ENCODE measurements at places on chromosomes 7 and 10.

- DNase-seq = no peak
Measured at GRCh38 chr7:82164813-82165212, 278.8 kb downstream of the CACNA2D1 start.

GRCh38 chr7:84105586-84105985, 89.0 kb downstream of the SEMA3A start:
- DNase-seq = no peak

- DNase-seq = no peak
Measured at GRCh38 chr10:29877793-29878491, 181.4 kb downstream of the JCAD start.

DNA sequence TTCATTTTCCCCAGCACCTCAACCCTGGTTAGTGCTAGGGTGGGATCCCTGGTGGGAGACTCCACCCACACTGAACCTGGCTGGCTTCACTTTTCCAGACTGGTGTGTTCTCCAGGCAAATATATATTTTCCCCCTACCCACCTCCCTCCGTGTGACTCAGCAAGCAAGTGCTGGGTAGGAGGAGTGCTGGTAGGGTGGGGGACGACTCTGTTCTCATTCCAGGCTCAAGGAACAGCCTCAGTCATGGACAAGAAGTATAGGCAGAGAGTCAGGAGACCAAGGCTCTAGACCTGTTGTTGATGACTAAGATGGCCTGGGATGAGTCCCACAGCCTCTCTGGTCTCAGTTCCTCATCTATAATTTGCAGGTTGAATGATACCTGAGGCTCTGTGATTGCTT, 328.1 kb downstream of the KCNMA1 start:
- no peak for DNase-seq

DNA sequence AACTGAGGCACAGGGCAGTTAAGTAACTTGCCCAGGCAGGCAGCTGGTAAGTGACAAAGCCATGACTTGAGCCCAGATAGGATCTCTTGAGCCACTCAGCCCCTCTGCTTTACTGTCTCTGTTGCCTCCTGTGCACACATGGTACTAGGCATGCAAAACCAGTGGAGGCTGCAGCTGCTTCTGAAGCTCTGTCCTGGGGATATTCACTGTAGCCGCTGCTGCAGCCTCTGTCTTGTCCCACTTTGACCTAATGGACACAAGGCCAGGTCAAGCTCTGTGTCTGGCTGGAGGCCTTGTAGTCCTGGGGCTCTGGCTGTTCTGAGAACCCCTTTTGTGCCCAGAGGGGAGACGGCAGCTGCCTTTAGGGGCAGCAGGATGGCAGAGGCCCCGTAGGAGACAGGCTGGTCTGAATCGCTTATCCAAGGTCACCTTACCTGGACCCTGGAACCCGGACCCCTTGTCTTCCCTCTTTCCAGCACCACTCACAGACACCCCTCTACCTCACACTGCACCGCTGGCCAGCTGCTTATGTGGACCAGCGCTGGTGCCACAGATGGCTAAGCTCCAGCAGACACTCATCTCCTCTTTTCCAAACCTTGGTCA, 57.6 kb downstream of the TSPAN15 start:
- no peak for DNase-seq

DNA sequence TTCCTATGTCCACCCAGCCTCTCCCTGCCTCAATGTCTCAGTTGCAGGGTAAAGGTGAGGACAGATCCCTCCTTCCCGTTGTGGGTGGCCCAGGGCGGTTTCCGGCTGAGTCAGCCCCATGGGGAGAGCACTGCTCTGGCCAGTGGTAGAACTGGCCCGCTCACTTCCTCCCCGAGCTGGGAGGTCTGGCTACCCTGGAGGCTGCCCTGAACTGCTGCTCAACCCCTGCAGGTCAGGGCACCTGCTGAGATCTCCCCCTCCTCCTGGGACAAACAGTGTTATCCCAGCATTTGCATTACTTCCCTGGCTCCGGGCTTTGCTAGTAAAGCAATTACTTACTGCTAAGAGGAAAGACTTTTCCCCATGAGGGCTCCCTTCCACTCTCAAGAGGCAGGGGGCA, 21.4 kb upstream of the IMPDH1 start:
- DNase-seq = no peak

Data from activated T-helper 1 cell treated with anti-CD3 and anti-CD28 coated beads, Interleukin-2, amount 50 U/mL, for 16 hours (primary cell).